Renal cortical epithelial cell (primary cell): ENCODE measurements at places on chromosomes 6 and 20. TPM values are rescaled to one million over a fixed set of nuclear protein-coding genes. Genes with fewer than 3 reads are reported as not detected.
A peak's percentile ranks its signal among the peaks of the same experiment; 100 is the strongest.

DNA sequence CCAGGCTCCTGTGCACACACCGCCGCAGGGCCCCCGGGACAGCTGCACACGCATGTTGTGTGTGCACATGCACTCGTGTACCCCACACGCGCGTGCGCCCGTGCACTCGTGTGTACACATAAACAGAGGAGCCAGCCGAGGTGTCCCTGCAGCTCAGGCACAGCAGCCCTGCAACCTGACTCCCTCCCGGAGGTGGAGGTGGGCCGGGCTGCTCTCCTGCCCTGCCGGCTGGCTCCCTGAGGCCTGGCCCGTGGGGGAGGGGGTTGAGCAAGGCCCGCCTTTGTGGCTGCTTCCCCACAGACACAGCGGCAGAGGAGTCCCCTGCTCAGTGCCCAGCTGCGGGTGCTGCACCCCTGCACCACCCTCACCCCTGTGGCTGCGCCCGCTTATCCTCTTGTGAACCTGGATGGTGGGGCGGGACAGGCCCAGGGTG is 624 bp downstream of the RBBP8NL start:
- no peak for DNase-seq

DNA sequence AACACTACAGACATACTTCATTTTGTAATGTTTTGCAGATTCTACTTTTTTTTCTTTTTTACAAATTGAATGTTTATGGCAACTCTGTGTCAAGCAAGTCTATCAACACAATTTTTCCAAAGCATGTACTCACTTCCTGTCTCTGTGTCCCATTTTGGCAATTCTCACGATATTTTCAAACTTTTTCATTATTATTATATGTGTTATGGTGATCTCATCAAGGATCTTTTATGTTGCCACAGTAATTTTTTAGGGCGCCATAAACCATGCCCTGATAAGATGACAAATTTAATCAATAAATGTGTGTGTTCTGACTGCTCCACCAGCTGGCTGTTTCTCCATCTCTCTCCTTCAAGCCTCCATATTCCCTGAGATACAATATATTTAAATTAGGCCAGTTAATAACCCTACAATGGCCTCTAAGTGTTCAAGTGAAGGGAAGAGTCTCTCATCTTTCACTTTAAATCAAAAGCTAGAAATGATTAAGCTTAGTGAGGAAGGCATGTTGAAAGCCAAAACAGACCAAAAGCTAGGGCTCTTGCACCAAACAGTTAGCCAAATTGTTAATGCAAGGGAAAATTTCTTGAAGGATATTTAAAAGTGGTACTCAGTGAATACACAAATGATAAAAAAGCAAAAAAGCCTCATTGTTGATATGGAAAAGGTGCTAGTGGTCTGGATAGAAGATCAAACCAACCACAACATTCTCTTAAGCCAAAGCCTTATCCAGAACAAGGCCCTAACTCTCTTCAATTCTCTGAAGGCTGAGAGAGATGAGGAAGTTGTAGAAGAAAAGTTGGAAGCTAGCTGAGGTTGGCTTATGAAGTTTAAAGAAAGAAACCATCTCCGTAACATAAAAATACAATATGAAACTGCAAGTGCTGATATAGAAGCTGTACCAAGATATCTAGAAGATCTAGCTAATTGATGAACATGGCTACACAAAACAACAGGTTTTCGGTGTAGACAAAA is 194.4 kb upstream of the TAB2 start:
- no peak for DNase-seq

GRCh38 chr6:106477146-106477545 is 116.6 kb downstream of the CRYBG1 start:
- DNase-seq: peak; percentile 36

DNA sequence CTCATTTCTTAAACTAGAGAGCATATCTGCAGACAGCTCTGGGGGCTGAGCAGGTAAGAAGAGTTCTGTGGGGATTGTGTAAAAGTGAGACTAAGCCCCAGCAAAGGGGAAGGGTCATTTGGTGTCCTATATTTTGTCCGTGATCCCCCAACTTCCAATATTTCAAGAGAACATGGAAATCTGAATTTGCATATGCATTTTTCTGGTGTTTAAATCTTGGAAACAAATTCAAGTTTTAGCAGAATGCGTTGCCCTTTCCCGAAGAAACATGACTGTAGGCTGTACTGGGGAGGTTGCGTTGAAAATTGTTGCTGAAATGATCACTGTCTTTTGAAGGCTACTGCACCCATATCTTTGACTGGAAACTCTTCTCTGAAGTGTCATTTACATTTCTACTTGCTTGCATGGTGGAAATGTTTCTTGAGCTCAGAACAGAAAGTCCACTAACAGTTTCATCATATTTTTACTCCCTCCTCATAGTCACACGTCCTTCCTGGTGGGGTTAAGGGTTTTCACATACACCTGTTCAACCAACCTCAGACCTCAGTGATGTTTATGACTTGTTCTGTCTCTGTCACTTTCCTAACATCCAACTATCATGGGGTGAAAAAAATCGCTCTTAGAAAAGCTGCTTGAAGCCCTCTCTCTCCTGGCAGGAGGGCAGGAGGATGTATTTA is 140.3 kb downstream of the BCAS1 start:
- no peak for DNase-seq

DNA sequence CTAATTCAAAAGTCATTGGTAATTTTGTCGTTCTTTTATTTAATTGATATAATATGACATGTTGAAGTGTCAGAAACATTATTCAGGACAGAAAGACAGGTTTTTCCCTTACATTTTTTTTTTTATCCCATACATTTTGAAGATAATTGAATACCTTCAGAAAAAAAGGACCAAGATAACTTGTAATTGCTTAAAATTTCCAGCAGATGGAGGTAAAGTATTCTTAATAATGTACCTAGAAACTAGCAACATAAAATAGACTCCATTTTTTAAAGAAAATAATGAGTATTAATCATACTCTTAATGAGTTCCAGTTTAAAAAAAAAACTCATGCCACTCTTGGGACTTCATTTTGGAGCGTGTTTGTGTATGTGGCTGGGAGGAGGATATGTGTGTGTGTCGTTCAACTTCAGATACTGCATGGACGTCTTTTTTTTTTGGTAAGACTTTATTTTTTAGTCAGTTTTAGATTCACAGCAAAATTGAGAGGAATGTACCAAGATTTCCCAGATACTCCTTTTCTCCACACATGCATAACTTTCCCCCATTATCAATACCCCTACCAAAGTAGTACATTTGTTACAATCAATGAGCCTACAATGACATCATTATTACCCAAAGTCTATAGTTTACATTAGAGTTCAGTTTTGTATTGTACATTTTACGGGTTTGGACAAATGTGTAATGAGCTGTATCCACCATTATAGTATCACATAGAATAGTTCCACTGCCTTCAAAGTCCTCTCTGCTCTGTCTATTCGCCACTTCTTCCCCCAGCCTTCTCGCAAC is 79.4 kb downstream of the ROS1 start:
- peak; percentile 52 for DNase-seq

DNA sequence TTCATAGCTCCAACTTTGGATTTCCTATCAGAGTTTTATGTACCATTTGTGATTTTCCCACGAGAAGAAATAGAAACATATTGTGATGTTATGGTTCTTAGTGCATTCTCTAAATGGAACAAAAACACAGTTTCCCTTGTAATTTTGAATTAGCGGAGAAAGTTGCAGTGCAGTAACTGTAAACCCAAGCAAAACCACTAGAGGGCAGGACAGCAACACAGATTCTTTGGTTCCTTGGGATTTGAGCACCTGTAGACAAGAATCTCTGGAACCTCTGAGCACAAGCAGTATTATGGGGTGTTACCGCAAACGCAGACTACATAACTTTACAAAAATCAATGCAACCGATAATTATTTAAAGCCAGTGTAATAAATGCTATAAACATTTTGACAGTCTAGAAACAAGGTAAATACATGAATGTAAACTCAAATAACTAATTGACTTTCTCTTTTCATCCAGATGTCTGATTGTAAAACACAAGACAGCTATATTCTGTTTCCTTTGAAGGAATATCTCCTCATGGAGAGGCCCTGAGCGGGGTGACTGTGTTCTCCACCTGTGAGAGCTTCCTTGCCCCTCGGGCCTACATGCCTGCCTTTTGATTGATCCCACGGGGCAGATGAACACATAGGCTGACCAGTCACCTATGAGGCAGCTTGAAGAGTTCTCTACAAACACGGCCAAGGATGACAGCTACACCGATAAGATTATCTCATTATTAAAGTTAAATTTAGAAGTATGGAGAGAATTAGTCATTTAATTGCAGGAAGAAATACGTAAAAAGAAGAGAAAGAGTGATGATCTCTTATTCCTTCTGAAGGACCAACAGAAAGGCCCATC is 67.5 kb upstream of the COL21A1 start:
- peak; percentile 50 for DNase-seq

GRCh38 chr6:45586216-45587171 is 208.8 kb upstream of the SUPT3H start:
- DNase-seq: peak; percentile 70

Gene EPHA7
- total RNA-seq: 0.87 and 2.0 TPM in 2 replicates

Gene AARS2
- total RNA-seq: 8.2 and 15.5 TPM in 2 replicates

Gene CST7
- total RNA-seq: not detected in 2 replicates

Gene UBE2C
- total RNA-seq: 0.75 and 16.7 TPM in 2 replicates

Gene ANGPT4
- total RNA-seq: not detected in 2 replicates

Gene ARHGAP40
- total RNA-seq: 9.2 and 9.5 TPM in 2 replicates

Gene ADGRB3
- total RNA-seq: under 0.01 and 0.05 TPM in 2 replicates

Gene PRICKLE4
- 0.52 and 1.7 TPM in 2 replicates for total RNA-seq
